ENCODE measurements at places on chromosomes 12 and 14. TPM values are rescaled to one million over a fixed set of nuclear protein-coding genes. Genes with fewer than 3 reads are reported as not detected.

DNA sequence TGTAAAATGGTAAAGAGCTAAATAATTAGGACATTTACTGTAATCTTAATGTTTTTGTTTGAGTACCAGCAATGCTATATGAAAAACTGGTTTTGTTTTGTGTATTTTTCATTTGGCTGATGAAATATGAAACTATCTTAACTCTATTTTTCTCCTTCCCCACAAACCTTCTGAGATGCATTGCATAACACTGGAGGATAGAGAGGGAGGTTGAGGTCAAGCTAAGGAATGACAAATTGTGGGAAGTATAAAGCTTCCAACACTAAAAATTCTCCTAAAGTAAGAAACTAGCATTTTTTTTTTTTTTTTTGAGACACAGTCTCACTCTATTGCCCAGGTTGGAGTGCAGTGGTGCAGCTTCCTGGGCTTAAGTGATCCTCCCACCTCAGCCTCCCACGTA, 31.5 kb upstream of the SRP54 start:
- peak; percentile 80 for DNase-seq

GRCh38 chr14:81172353-81172752, 48.4 kb downstream of the GTF2A1 start:
- DNase-seq, result no peak

GRCh38 chr12:131511391-131511802, 199.5 kb upstream of the SFSWAP start:
- no peak for DNase-seq

DNA sequence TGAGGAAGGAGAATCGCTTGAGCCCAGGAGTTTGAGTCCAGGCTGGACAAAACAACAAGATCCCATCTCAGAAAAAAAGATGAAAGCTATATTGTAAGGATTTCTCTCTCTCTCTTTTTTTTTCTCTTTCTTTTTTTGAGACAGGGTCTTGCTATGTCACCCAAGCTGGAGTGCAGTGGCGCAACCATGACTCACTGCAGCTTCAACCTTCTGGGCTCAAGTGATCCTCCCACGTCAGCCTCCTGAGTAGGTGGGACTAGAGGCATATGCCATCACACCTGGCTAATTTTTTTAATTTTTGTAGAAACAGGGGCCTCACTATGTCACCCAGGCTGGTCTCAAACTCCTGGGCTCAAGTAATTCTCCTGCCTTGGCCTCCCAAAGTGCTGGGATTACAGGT, 5.8 kb upstream of the MRPL42 start:
- no peak for DNase-seq

- DNase-seq, result no peak
These were observed 258.4 kb downstream of the CACNA1C start for GRCh38 chr12:2311020-2311778.

DNA sequence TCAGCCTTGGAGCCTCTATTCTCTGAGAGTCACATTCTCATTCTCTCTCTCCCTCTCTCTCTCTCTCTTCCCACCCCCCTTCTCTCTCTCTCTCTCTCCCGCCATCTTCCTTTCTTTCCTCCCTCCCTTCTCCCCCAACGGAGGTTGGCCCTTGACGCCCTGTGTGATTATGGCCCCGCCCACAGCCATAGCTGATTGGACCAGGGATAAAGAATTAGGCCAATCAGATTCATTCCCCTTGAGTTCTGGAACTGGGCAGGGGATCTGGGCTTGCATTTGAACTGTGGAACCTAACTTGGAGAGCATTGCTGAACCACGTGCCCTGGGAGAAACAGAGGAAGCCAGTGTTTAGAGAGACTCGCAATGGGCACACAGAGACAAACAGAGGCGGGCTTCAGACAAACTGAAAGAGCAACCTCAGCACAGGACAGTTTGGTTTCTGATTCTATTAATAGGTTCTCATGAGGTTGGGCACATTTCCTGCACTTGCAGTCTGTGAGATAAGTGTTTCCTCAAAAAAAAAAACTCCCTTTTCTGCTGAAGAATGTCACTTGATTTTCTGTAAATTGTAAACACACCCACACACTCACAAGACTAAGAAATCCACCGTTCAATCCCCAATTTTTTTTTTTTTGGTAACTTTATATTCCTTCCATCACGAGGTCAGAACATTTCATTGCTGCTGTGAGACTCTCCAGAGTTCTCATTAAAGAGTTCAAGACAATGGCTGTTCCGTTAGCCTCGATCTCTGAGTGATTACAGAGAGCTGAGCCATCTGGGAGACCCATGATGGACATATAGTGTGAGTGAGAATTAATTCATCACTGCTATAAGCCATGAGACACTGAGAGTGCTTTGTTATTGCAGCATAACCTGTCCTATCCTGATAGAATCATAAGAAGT, 3.5 kb upstream of the P2RX7 start:
- peak; percentile 76 for DNase-seq

Gene GYS2
- not detected for total RNA-seq

Gene HSPB8
- 2.9 TPM for total RNA-seq

Gene VCPKMT
- total RNA-seq, result 5.6 TPM

Gene CCDC196
- not detected for total RNA-seq

Measured in osteoblast (primary cell).